Stimulated activated CD4-positive, alpha-beta T cell treated with anti-CD3 and anti-CD28 coated beads, Interleukin-15, amount 100 ng/mL, for 24 hours (primary cell): ENCODE measurements at places on chromosomes 13 and 19.

DNA sequence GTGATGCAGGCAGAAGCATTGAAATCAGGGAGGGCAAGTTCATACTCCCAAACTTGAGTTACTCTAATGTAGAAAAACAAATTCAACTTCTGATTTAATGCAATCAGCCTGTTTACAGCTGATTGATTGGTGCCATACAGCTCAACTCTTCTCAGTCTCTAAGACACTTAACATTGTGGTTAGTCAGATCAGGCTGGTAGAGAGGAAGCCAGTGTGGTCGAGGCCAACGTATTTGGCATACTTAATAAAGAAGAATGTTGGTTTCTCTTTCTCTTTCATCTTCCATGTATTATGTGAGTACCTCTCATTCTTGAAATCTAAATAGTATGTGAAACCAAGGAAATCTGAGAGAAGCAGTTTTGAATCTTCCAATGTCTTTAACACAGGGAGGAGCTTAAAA lies 255.0 kb upstream of the SLITRK1 start:
- peak; percentile 42 for DNase-seq

- DNase-seq: no peak
These were observed 6.3 kb upstream of the KCTD12 start for GRCh38 chr13:76892488-76892887.

GRCh38 chr13:65582160-65582559 lies 1648.0 kb downstream of the PCDH9 start:
- no peak for DNase-seq

GRCh38 chr19:58473775-58474174 lies 2.4 kb upstream of the ZNF446 start:
- DNase-seq: no peak

- peak; percentile 80 for DNase-seq
These were observed at the start of gene USF2 for GRCh38 chr19:35268536-35269437. Gene USF2 (plus strand): TSS chr19:35268962. CDS start chr19:35269102, 140 bp downstream.

DNA sequence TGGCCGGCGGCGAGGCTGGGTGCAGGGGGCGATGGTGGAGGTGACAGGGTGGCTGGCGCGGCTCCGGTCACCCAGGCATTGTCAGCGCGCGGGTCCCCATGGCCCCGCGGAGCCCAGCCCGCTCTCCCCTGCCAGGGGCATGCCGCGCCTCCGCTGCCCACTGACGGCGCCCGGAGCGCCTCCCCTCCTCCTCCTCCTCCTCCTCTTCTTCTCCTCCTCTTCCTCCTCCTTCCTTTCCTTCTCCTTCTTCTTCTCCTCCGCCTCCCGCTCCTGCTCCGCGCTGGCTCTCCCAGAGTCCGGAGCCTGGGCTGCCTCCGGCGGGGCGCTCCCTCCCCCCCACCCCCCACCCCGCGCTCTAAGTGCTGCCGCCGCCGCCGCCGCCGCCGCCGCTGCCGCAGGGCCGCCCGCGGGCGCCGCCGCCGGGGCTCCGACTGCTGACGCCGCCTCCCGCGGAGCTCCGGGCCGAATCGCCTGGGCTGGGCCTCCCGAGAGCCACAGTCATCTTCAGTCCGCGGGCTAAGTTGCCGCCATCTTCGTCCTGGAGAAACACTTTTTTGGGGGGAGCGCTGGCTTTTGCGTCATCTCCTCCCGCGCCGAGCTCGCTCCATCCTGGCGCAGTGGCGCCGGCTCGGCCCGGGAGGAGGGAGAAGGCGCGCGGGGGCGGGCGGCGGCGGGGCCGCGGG lies 348.3 kb downstream of the LIG4 start:
- DNase-seq: no peak

DNA sequence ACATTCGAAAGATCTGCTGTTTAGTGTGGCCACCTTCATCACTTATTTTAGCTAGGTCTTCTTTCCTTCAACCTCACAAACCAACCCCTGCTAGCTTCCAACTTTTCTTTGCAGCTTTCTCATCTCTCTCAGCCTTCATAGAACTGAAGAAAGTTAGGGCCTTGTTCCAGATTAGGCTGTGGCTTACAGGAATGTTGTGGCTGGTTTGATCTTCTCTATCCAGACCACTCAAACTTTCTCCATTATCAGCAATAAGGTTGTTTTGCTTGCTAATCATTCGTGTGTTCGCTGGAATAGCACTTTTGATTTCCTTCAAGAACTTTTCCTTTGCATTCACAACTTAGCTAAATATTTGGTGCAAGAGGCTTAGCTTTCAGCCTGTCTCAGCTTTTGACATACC lies 44.7 kb downstream of the CARS2 start:
- no peak for DNase-seq

GRCh38 chr13:35767256-35767976 lies 290.9 kb upstream of the MAB21L1 start:
- DNase-seq: no peak

- no peak for DNase-seq
These were observed 17.6 kb downstream of the ZNF233 start for GRCh38 chr19:44277331-44277730.

- DNase-seq: no peak
These were observed 781.0 kb downstream of the LIG4 start for GRCh38 chr13:107434347-107434746.

GRCh38 chr13:19845758-19846157 lies 17.7 kb downstream of the ZMYM5 start:
- DNase-seq: peak; percentile 19

DNA sequence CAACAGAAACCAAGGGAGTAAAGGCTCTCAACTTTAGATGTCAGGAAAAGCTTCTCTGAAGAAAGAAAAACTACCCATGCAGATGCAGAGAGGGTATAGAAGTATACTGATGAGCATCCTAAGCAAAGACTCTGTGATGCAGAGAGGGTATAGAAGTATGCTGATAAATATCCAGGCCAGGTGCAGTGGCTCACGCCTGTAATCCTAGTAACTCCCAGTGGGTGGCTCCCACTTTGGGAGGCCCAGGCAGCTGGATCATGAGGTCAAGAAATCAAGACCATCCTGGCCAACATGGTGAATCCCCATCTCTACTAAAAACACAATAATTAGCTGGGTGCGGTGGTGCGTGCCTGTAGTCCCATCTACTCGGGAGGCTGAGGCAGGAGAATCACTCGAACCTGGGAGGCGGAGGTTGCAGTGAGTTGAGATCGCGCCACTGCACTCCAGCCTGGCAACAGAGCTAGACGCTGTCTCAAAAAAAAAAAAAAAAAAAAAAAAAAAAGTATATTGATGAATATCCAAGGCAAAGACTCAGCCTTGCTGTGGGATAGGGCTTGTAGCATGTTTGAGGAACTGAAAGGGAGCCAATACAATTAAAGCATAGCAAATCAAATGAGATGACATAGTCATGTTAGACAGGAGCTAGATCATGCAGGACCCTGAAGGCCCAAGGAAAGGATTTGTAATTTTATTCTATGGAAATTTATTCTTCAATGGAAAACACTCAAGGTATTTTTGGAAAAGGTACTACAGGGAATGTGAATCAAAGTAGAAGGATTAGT lies 14.9 kb downstream of the UBL3 start:
- DNase-seq: no peak

DNA sequence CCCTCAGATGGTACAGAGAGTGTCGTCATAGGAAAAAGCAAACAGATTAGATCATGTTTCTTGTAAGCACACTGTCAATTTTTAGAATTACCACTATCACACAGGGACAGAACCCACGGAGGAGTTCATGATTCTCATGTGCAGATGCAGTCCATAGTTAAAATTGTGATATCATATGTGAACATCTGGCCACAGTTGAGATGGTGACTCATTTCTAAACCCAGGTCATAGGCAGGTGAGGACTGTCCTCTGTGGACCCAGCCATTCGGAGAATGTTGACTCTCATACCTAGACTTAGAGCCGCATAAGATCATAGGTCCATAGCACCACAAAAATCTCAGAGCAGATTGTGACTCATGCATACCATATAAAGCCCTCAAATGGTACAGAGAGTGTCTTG lies 17.8 kb upstream of the ZNF730 start:
- no peak for DNase-seq

- no peak for DNase-seq
These were observed 106.4 kb downstream of the ATP8A2 start for GRCh38 chr13:25478186-25478585.

DNA sequence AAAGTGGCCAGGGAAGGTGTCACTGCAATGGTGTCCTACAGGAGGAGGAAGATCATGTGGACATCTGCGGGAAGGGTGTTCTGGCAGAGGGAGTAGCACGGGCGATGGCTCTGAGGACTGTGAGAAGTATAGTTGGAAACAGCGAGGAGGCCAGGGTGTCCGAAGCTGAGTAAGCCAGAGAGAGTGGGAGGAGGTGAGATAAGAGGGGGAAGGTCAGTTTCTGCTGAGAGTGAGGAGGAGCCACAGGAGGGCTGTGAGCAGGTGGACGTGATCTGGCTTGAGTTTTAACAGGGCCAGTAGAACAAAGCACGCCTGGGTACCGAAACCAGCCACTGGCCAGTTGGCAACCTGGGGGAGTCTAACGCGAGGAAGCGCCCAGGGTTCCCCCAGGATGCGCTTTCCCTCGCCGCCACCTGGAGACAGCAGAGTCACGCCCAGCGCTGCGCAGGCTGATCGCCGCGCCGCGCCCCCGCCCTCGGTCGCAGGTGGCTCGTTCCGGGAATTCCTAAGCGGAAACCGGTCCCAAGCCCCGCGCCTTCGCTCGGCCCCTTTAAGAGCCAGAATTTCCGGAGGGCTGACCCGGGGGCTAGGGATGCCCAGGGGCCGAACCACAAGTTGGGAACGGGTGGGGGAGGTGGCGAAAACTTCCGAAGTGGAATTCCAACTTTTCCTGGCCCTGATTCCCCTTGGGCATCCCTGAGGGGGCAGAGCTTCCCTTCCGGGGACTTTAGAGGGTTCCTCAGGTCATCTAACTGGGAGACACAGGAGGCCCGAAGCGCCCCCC lies 1.1 kb upstream of the LSR start:
- DNase-seq: peak; percentile 77

- no peak for DNase-seq
These were observed 459 bp downstream of the PRAM1 start for GRCh38 chr19:8501981-8502380.

GRCh38 chr13:107252428-107252827 lies 684.5 kb upstream of the ARGLU1 start:
- no peak for DNase-seq

GRCh38 chr19:47540748-47541147 lies 25.9 kb upstream of the NAPA start:
- DNase-seq: no peak

GRCh38 chr13:20258208-20258962 lies 26.3 kb upstream of the GJB6 start:
- DNase-seq: no peak

DNA sequence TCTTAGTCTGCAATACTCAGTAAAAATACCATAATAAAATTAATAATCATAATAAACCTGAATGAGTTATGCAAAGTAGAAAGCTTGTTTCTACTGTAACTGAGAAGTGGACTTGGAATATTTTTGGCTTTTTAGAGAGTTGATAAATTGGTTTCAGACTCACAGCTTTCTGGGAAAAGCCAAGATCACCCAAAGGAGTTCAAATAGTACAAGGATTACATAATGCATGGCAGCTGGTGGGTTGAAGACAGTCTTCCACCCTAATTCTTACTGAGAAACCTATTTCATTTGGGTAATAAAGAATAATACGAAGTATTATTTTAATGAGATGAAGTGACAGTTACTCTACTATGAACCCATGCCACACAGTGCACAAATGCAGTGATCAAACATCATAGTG lies 139.4 kb upstream of the KLF12 start:
- DNase-seq: no peak

DNA sequence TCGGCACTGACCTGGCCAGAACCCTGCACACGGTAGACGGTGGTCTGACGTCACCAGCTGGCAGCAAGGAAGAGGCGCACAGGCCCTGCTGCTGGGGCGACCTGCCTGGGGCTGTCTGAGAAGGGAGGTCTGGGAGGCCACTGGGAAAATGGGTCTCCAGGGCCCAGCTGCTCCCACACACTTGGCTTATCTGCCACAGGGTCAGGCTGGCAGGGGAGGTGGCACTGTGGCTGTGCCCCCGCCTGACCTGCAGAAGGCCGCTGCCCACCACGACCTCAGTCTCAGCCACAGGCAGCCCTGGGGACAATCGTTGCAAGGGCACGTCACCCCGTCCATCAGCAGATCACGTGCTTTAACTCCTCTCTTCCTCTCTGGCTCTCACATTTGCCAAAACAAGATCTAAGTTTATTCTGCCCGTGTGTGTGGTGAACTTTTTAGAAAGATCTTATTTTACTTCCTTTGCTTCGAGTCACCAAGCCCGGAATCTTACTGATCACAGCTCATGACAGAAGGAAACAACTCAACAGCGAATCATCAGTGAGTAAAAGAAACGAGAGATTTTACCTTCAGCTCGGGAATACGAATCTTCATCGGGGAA lies 45.2 kb upstream of the RANBP3 start:
- DNase-seq: no peak

GRCh38 chr13:40271271-40271885 lies 395.1 kb downstream of the FOXO1 start:
- no peak for DNase-seq

GRCh38 chr13:101648766-101649487 lies 196.5 kb downstream of the ITGBL1 start:
- no peak for DNase-seq

DNA sequence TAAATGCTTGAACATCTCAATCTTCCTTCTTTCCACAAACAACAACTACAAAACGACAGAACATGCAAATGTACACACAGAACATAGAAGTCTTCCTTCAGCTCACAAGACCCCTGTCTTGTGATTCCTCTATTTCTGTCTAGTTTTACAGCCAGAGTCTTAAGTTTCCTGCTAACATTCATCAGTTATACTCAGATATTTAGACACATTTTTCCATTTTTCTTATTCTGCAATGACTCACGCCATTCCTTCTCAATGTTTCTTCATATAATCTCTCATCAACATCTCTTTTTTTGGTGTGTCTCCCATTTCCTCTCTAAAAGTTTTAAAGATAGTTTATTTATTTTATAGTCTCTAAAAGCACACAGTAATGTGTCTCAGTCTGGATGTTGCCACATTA lies 1872.9 kb upstream of the PCDH20 start:
- no peak for DNase-seq

GRCh38 chr19:3073159-3073563 lies 10.9 kb upstream of the TLE5 start:
- DNase-seq: no peak

GRCh38 chr19:48481846-48482639 lies 12.9 kb downstream of the CYTH2 start:
- no peak for DNase-seq

- DNase-seq: no peak
These were observed 9.3 kb downstream of the MAP3K10 start for GRCh38 chr19:40200341-40201099.

GRCh38 chr19:51136851-51137551 lies 5.1 kb upstream of the SIGLEC7 start:
- no peak for DNase-seq

DNA sequence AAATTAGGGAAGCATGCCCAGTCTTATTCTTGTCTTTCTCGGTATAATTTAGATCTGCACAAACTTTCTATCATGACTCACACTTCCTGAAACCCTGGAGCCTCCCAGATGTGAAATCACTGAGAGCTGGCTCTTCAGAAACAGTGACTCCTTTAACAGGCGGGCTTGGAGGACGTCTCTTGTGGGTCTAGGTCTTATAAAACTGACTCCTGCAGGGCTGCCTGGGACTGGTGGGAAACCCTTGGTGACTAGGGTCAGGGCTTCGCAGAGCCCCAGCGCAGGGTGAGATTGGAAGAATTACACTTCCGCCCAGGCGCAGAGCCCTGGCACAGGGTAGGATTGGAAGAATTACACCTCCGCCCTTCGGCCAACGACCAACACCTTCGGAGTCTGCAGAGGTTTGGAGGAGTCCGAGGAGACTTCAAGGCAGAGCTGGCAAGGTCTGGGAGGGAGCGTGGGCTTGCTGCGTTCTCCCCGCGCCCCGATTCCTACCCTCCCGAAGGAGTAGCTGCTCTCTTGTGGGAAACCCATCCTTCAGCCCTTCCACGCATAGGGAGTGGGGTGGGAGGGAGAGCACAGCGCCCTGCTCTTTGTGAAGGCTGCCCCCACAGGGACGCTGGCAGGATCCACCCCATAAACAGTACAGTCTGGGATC lies 43.4 kb upstream of the MAP3K10 start:
- peak; percentile 39 for DNase-seq
